ENCODE measurements at places on chromosomes 4 and X.

- no peak for DNase-seq
Observed at GRCh38 chr4:5066101-5066500, 14.8 kb downstream of the STK32B start.

DNA sequence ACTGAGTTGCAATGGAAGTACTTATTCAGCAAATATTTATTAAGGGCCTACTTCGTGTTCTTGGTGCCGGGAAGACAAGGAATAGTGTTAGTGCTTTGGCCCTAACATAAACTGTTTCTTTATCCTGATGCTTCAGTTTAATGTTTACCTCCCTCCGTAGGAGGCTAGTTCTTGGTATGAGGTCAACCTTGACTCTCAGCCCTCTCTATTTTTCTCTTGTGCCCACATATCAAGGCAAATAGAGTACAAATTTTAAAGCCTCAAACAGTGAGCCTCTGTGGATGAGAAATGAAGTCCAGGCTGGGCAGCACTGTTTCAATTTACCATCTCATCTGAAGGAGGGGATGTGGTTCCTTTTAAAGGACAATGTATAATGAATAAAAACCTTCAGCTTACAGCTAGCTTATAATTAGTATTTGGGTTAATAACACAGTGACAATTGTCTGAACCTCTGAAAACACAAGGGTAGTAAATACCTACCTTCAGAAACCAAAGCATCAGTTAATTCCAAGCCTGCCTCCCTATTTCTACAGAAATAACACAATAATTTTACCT is 68.5 kb downstream of the SH3RF1 start:
- no peak for DNase-seq

- no peak for DNase-seq
Observed at GRCh38 chrX:261167-261918, 19.8 kb upstream of the PLCXD1 start.

- DNase-seq: no peak
Observed at GRCh38 chr4:62156205-62156604, 956.1 kb downstream of the ADGRL3 start.

DNA sequence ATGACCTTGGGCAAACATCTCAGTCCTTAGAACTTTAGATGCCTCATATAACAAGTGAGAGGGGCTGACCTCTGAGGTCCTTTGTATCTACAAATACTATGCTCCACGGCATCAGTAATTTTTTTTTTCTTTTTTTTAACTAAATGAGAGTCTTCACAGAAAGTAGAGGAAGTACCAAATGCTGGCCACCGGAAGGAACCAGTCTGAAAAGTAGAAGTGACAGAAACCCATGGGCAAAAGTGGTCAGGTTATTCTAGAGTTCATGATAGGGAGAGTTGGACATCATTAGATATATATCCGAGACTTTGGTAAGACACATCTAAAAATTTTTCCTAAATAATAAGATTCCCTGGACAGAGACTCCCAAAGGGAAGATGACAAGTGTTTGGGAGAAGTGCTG is 53.7 kb downstream of the COQ2 start:
- peak; percentile 17 for DNase-seq

DNA sequence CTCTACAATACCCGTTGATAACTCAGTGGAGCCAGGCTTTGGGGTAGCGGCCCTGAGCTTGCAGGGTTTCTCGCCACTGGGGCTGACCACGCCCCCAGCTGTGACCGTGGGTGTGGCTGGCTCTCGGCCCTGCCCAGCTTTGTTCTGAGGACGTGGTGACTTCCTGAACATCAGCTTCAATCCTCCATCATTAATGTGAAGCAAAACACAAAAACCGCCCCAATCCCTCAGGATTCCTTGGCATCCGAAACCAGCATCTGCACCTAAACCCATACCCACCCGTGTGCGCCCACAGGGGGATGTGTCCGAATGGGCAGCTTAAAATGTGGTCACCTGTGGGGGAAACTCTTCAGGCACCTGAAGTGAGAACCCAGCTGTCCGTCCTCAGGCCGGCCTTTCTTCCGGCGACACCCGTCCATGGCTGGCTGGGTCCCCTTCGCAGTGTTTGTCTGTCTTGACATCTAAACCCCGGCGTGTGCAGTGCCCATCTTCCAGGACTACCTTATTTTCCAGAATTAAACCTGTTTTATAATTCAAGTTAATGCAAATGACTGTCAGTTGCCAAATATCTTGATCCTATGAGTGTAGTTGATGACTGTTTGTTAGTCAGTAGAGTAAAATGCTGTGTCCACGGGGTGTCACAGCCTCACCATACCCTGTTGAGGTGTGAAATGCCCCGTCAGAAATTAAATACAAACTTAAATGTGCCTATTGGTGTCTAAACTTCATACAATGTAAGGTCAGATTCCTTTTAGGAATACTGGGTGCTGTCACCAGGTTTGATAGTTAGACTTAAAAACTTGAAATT is 27.3 kb downstream of the NELFA start:
- DNase-seq: peak; percentile 3

DNA sequence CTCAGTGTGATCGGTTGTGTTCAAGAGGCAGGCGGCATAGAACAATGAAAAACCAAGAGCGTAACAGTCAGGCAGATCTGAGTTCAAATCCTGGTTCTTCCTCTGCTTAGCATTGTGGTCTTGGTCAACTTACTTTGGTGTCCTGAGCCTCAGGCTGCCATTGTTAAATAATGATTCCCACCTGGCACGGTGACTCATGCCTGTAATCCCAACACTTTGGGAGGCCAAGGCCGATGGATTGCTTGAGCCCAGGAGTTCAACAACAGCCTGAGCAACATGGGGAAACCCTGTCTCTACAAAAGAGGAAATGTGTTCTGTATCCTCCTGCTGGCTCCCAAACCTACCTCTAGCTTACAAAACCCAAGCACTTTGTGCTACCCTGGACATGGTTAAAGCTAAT is 129.0 kb upstream of the STX18 start:
- no peak for DNase-seq

- no peak for DNase-seq
Observed at GRCh38 chrX:40035726-40036125, 62.0 kb downstream of the BCOR start.

DNA sequence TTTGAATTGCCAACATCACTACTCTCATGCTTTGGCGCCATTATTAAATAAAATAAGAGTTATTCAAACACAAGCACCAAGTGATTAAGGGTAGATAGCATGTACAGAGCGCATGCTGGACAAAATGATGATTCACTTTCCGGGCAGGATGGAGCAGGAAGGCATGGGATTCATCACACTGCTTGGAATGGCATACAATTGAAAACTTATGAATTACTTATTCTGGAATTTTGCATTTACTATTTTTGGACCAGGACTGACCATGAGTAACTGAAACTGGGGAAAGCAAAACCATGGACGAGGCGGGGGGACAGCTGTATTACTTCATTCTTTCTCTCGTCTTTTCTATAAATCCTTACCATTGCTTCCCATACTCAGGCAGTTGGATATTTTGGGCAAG is 28.5 kb upstream of the FGF5 start:
- DNase-seq: no peak

DNA sequence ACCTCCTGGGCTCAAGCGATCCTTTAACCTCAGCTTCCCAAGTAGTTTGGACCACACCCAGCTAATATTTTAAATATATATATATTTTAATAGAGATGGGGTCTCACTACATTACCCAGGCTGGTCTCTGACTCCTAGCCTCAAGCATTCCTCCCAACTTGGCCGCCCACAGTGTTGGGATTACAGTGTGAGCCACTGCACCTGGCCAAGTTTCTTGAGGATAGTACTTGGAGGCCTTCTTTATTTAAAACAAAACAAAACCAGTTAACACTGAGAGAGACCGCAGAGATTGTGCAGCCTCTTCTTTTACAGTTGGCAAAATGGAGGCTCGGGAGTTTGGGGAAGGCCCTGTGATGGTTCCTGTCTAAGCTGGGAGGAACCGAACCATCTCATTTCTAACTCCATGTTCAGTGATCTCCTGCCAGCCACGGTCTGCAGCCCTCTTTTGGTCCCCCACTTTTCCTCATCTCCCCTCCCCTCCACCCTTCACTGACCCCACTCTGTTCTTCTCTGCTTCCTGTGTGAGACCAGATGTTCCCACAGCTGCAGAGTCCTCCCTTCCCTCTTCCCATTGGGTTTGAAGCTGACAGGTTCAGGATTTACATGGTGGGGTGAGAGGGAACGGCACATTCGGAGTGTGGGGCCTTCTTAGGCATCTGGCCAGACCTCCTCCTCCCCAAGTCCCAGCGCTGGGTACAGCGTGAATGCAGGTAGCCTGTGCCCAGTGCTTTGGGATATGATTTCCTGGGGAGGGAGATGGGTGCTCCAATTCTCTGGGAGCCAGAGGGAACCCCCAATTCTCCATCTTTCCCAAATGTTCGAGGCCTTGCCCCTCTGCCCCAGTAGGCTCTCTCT is 1.4 kb upstream of the SORCS2 start:
- DNase-seq: no peak
